DMS 273 treated with DMSO at 0.1 percent for 48 hours (cell line): ENCODE measurements at places on chromosomes 1 and 21.
A peak's percentile ranks its signal among the peaks of the same experiment; 100 is the strongest.

- no peak for DNase-seq
Observed at GRCh38 chr1:83694449-83694848, 304.5 kb downstream of the TTLL7 start.

DNA sequence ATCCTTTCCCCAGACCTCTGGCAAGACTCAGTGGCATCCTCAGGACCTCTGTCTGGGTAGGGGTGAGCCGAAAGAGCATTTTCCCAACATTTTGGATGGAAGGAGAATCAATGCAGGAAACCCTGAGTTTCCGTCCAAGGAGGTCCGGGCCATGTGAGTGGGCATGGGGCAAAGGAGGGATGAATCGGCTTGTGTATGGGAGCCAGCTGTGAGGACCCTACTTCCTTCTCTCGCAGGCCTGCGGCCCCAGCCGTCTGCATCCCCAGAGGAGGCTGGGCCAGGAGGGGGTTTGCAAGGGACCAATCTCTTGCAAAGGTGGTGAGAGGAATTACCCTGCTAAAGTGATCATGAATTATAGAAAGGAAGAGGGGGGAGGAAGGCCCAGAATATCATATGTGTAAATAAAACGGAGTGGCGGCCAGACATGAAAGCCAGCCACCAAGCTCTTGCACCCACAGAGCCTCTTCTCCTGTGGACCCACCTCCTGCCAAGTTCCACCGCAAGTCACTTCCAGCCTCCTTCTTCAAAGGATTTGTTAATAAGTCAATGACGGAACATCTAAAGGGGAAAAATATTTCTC is 48.2 kb upstream of the POU3F1 start:
- DNase-seq = no peak

DNA sequence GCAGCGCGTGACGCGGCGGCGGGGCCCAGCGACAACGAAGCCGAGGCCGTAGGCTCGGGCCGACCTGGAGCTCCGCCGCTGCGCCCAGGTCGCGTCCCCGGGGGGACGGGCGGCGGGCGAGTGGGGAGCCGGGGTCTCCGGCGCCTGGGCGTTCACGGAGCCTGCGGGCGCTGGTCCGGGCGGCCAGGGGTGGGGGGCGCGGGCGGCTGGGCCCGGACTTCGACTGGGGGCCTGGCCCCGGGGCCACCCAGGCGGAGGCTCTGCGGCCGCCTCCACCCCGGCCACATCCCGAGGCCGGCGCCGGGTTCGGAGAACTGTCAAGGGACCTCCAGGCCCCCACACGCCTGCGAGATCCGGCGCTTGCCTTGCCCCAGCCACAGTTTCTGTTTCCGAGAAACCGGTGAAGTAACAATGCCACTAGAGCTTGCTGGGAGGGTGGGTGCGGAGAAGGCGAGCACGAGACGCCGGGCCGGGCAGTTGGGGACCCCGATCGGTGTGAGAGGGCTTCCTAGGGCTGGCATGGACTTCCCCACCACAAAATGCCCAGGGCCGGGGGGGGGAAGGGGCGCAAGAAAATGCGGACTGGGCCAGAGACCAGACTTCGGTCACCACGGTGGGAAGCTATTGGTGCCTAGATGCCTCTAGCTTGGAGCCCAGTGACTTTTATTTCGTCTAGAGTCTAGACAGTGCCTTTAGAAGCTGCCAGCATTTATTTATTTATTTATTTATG is 501 bp downstream of the FBXO6 start:
- DNase-seq = no peak

GRCh38 chr1:205009670-205010069 is 33.3 kb upstream of the CNTN2 start:
- DNase-seq = peak; percentile 57

- no peak for DNase-seq
Observed at GRCh38 chr1:19661721-19662228, 2.9 kb upstream of the HTR6 start.

DNA sequence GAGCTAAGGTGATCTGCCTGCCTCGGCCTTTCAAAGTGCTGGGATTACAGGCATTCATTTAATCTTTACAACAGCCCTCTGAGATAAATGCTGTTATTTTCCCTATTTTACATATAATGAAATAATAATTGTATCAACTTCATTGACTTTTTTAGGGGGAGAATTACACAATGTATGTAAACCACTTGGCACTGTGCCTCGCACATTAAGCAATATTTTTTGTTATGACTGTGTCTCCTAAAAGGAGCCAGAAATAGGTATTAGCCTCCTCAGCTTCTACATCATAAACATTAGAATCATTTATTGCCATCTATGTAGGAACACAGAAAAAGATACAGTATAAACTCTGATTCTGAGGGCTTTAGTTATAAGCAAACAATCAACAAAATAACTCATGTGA is 1.1 kb upstream of the DNAJC28 start:
- no peak for DNase-seq

DNA sequence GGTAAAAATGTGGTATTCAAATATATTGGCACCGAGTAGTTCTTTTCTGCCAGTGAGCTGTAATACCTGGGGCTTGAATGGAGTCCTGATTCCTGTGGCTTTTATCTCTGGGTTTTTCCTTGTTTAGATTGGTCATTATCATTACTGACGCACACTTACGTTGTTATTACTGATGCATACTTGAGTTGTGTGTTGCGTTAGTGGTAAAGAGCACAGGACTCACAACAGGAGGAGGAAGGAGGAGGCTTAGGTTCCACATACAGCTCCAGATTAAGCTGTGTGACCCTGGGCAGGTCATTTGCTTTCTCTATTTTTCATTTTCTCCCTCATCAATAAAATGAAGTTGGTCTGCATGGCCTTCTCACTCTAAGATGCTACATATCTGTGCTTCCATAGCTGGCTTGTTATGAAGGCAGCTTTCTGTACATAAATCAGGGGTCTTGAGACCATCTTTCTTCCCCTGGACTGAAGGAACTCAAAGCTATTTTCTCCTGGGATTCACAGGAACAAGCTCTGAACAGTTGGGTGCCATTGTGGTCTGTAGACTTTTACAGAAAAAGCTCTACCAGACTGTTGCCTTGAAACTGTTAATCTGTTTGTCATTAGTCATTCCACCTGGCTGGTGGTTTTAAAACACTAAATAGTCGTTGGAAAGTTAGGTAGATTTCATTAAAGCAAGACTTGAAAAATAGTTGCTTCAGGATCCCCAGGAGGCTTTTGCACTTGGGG is 5.6 kb downstream of the ARID1A start:
- DNase-seq = no peak

DNA sequence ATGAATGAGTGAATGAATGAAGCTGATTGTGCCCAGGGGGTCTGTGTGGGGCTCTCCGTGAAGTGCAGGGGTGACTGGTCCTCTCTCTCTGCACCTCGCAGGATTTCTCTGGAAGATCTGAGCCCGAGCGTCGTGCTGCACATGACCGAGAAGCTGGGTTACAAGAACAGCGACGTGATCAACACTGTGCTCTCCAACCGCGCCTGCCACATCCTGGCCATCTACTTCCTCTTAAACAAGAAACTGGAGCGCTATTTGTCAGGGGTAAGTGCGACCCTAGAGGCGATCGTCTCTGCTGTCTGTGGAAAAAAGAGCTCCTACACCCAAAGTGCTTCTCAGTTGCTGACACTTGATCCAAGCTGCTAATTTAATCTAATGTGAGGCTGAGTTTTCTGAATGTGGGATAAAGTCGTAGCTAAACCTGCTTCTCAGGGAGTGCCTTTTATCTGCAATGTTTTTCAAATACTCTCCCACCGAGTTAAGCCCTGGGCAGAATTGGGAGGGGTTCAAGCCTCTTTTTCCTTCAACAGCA is 101.7 kb downstream of the HUNK start:
- DNase-seq = no peak

DNA sequence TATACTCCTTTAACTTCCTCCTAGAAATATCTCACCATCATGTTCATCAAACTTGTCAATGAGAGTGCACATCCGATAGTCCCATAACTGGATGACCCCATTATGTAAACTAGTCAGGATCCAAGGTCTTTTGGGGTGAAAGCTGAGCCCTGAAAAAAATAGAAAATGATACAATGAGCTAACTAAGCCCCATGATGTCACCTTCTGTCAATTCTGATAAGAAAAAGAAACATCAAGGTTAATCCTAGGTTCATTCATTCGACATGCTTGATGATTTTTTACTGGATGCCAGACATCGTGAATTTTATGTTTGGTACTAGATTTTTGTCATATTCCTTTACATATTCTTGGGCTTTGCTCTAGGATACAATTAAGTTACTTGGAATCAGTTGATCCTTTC is 2.9 kb downstream of the COPA start:
- no peak for DNase-seq

DNA sequence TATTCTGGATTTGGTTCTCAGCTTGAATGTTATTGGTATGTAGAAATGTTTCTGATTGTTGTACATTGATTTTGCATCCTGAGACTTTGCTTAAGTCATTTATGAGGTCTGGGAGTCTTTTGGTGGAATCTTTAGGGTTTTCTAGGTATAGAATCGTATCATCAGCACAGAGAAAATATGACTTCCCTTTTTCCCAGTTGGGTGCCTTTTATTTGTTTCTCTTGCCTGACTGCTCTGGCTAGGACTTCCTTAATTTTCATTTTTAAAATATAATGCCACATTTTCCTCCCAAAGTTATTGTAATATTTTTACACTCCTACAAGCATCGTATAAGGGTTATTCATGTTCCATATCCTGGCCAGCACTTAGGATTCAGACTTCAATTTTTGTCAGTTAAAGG is 111.1 kb downstream of the FNBP1L start:
- DNase-seq = no peak

DNA sequence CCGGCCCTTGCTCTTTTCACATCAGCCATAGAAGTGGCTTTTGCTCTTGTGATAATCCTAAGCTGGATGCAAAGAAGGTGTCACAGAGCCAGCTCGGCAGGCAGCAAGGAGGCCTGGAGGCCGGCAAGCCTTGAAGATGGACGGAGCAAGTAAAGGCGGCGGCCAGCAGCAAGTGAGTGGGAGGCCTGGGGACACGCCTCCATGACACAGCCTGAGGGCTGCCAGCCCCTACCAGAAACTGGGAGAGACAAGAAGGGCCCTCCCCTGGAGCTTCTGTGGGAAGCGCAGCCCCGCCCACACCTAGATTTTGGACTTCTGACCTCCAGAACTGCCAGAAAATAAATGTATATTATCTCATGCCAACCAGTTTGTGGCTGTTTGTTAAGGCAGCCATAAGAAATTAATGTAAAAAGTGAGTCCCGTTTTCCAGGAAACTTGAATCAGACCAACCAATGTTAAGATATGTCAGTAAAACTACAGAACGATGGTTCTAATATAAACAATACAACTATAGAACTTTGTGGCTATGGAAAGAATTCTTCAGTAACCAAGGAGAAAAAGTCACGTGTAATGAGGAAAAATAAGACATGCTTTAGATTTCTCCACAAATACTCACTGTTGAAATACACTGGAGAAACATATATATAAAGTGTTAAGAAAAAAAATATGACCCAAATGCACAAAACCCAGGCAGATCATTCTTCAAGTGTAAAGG is 49.9 kb downstream of the BACE2 start:
- DNase-seq = no peak

DNA sequence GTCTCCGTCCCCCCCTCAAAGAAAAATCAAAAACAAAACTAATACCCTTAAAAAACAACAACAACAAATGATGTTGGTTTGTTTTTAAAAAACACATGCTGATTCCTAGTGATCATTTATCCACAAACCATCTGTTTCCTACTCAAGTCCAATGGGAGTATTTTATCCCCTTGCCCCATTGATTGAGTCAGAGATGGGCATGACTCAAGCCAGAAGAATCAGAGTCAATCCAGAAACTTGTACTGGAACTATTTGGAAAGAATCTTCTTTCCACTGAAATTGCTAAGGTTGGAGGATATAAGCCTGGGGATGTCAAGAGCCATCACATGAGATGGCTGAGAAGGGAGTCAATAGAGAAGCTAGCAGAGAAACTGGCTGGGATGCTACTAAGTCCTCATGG is 176.4 kb downstream of the MIS18A start:
- no peak for DNase-seq

DNA sequence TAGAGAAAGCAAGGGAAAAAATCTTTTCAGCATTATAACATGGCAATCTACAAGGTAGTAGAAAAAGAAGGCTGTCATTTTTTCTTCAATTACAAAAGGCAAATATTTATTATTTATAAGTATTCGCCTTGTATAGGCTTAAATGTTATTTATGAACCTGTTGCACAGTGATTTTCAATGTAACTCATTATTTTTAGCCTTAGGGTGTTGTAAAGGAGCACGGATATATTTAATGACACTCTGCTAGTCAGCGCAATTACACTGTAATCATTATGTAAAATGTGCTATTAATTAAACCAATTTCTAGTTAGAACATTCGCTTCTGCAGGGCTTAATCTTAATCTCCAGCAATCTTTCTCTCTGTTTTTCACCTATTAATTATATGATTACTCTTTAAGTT is 145.0 kb downstream of the ATG4C start:
- no peak for DNase-seq

DNA sequence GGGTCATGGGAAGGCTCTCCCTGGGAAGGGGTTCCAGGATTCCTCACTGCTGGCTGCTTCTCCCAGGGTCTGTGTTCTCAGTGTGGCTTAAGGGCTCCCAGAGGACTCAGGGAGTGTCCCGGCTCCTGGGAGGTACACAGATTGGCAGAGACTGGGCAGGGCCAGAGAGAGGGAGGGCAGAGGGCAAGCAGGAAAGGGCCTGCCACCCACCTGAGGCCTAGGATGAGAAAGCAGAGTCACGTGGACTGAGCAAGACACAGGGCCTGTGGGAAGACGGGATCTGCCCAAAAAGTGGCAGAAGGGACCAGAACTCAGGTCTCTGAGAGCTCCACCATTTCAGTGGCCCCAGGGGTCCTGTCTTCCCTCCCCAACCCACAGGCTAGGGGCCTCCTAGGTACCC is 871 bp downstream of the SLFNL1 start:
- DNase-seq = no peak

DNA sequence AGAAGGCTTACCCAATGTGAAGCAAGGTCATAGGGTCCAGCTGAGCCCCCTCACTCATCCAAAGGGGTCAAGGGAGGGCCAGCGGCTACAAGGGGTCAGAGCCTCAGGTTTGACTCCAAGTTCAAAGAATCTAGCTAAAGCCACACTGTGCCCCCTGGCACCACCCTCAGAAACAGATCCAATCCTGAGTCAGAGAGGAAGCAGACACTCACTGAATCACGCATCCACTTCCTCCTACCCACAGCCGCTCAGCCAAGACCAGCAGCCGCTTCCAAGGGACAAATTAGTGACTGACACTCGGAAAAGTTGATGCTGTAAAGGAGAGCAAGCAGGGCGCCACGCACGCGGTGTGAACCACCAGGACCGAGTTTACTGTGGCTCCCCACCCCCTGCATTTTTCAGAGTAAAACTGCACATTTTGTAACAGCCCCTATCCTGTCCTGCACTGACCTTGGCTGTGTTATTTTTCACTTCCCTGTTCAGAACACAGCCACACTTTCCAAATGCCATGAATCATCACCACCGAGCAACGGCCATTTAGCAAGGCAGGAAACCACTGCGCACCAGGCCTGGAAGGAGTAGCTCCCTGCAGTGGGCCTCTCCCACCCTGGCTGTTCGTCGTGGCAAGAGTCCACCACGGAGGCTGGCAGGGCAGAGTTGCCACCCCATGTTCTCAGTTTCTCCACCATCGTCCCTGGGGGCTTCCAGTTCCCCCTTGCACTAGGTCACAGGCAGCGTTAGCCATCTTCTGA is 147.8 kb downstream of the TOMM20 start:
- DNase-seq = no peak
